CD8-positive, alpha-beta memory T cell (primary cell): ENCODE measurements at places on chromosomes 7 and 10. TPM values are rescaled to one million over a fixed set of nuclear protein-coding genes. Genes with fewer than 3 reads are reported as not detected.

DNA sequence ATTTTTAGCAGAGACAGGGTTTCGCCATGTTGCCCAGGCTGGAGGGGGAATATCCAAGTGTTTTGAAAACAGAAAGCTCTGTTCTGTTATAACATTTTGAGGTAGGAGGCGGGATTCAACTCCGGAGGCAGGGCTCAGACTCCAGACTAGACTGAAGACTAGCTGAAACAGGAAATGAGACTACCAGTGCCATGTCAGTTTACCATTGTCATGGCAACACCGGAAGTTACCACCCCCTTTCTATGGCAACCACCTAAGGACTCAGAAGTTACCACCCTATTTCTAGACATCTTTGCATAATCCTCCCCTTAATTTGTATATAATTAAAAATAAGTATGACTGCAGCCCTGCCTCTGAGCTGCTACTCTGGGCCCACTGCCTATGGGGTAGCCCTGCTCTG lies 1069.1 kb upstream of the AUTS2 start:
- no peak for DNase-seq

Gene HOXA10
- total RNA-seq: not detected

Gene MIOS
- total RNA-seq: 38.7 TPM

- no peak for DNase-seq
Observed at GRCh38 chr7:66267249-66267648, 62.1 kb downstream of the TPST1 start.

Gene CTNNA3
- total RNA-seq: not detected

Gene LRRC61
- 32.0 TPM for total RNA-seq

DNA sequence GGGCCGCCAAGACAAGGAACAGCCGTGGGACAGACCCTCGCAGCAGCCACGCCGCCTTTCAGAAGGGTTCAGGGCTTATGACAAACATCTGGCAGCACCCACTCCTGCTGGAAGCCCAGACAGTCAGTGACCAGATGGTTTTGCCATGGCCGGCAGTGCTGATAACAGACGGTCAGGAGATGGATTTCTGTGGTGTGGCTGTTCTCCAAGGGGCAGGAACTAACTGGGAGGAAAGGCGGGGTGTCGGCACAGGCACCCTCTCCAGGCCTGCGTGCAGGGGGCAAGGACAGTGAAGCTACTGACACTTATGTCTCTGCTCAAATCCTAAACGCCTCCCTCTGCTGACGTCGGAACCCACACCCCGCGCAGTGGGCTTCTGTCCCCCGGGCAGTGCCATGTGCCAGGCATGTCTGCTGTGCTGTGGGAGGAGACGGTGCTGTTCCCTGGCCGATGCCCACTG lies 416.1 kb downstream of the DNAJB6 start:
- DNase-seq: no peak

Gene UPK3BL1
- 20.5 TPM for total RNA-seq

GRCh38 chr7:29798422-29798821 lies 7.9 kb upstream of the WIPF3 start:
- no peak for DNase-seq

- DNase-seq: no peak
Observed at GRCh38 chr7:155119801-155120382, 49.8 kb downstream of the HTR5A start.

- no peak for DNase-seq
Observed at GRCh38 chr7:84247591-84247990, 53.0 kb upstream of the SEMA3A start.

DNA sequence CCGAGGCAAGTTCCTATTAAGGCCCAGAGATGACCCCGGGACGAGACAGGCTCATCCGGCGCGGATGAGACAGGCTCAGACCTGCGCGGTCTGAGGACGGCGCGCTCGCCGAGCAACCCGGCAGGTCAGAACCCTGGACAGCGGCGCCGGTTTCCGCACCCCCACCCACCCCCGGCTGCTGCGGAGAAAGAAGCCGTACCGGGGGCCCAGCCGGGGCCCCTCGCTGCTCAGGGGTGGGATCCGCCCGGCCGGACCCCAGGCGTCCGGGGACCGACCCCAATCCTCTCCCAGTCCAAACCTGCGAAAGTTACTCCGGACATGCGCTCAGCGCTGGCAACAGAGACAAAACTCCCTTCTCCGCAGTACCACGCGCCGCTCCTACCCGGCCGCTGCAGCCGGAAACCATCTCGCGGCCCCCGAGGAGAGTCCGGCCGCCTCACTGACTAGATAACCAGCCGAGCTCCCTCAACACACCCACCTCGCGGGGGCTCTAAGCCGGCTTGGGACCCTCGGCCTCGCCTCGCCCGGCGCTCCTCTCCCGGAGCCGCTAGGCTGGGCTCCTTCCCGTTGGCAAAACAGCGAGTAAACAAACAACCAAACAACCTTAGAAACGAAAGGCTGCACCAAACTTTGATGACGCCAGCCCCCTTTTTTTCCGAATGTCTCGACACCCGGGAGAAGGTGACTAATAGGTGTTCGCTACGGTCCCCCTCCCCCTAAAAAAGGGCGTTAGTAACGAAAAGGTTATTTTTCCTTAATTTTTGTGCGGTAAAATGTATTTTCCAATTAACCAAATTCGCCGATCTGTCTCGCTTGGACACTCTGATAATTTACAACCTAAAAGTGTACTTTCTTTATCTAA lies 2.3 kb upstream of the DRGX start:
- peak; percentile 35 for DNase-seq

- no peak for DNase-seq
Observed at GRCh38 chr10:119113751-119114732, 10.1 kb downstream of the DENND10 start.
